Amygdala (tissue), 56 donors: ENCODE measurements at places on chromosomes 1 and 21.

- DNase-seq = no peak
These were observed 17.5 kb upstream of the KIF14 start for GRCh38 chr1:200638073-200638472.

GRCh38 chr1:176838276-176838995 is 326.1 kb downstream of the ASTN1 start:
- DNase-seq = no peak

DNA sequence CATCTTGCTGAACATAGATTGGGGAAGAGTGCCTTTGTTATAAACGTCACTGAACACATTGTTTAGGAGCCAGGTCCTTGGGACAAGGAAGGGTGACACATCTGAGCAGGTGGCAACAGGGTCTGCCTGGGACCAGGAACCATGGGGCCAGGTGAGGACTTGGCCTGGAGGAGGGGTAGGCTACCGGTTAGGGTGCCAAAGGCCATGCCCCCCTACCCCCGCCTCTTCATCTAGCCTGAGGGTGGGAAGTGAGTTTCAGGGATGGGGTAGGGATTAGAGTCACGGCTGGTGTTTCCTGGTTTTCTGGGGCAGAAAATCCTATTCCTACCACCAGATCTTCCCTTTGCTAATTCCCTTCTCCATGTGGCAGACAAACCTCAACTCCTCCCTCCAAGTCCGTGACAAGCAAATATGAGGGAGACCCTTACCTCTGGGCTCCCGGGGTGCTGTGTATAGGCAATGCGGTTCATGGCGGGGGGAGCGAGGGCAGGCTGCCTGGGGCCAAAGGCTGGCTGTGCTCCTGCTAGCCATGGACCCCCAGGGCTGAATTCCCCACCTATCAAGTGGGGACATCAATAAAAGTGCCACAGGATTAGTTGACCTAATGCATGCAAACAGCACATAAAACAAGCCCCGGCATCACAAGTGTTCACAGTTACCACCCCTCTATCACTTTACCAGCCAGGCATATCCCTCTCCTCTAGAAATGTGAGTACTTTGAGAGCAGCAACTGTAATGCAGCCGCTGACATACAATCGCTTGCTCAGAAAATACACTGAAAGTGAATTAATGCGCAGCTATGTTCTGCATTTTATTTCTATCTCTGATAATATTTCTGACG is 14.5 kb downstream of the CD247 start:
- no peak for DNase-seq

DNA sequence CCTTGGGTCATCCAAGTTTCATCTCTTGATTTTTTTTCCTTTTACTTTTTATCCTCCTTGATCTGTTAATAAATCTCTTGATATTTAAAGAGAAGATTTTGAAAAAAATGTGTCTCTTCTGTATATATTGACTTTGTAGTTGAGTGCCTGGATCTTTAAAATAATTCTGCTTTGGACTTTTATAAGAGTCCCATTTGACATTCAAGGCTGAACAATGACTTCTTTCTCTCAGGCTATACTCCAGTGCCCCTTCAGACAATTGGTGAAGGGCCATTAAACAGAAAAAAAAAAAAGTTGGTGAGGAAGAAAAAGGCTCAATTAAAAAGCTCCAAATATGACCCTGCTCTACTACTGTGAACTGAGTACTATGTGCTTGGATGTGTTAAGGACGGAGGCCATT is 40.9 kb upstream of the CITED4 start:
- no peak for DNase-seq

GRCh38 chr1:185681034-185681633 is 53.1 kb upstream of the HMCN1 start:
- DNase-seq = no peak
